ENCODE measurements at places on chromosomes 11 and 22.

DNA sequence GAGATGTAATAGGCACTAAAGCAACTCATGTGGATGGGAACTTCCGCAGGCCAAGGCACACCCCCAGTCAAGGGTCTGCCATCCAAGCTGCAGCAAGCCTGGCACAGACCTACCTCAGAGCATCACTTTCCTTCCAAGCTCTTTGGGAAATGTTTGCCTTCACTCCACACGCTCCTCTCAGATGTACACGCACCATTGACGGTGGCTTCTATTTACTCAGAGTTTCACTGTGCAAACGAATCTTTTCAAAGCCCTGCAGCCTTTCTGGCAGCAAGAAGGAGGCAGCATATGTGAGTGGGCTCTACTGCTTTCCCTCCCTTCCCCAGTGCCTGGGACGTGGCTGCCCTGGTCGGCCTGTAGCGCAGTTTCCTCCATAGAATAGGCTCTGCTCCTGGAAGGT, 60.9 kb upstream of the USP47 start:
- no peak for DNase-seq

DNA sequence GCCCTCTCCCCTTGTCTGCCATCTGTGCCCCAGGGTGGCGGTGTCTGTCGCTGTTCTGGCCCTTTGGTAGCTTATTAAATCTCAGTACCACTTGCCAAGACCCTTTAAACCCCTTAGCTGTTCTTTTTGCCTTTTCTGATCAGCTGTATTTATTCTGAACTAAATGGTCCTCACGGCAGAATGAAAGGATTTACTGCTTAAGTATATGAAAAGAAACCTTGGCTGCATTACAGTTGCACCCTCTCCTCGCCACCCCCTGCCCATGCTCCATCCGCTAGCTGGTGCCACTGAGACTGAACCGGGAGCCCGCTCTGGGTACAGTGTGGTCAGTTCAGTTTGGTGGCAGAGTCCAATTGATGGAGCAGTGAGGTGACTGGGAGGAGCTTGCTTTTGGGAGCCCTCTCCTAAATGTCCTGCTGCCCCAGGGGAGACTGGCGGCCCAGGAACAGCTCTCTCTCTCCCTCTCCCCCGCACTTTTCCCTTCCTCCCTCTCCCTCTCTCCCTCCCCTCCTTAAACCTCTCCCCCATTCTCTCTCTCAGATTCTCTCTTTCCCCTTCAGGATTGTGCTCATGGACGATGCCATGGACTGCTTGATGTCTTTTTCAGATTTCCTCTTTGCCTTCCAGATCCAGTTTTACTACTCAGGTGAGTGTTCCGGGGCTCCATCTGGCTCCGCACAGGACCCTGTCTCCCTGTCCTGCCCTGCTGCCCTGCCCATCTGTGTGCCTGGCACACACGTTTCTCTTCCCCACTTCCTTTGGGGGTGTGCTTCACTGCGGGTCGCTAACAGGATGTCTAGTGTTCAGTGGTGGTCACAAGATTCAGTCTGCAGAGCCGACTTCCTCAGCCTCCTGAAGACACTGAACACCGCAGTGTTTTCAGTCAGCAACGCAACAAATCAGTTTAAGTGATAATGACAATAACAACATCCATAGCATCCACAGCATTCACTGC, 21.8 kb downstream of the ARFGAP2 start:
- DNase-seq: no peak

DNA sequence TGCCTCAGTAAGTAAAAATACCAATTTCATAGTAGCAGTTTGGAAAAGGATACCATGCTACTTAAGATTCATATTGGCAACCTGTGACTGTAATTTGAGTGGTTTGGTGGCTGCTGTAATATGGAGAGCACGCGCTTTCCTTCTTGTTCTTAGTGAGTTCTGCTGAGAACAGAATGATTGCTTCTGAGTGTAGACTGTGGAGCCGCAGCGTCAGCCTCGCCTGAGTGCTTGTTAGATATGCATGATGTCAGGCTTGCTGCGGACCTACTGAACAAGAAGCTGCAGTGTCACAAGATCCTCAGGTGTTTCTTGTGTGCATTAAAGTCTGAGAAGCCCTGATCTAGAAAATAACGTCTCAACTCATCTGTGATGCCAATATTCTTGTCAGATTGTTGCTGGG, 143.2 kb downstream of the ARHGAP42 start:
- peak; percentile 79 for DNase-seq

- DNase-seq: no peak
These were observed 2.7 kb upstream of the RAG1 start for GRCh38 chr11:36565031-36565610.

DNA sequence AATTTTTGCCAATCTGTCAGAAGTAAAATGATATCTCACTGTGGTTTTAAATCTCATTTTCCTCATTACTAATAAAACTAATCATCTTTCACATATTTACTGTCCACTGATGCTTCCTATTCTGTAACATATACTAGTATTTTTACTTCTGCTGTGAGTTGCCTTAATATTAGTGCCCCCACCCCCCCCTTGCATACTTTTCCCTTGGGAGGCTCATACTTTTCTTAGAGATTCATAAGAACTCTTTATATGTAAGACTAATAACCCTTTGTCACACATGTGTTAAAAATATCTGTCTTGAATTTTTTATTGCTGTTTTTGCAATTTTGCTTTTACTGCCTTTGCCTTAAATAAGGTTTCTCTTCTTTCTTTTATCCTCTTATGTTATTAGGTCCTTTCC, 87.2 kb downstream of the PHF21A start:
- no peak for DNase-seq

DNA sequence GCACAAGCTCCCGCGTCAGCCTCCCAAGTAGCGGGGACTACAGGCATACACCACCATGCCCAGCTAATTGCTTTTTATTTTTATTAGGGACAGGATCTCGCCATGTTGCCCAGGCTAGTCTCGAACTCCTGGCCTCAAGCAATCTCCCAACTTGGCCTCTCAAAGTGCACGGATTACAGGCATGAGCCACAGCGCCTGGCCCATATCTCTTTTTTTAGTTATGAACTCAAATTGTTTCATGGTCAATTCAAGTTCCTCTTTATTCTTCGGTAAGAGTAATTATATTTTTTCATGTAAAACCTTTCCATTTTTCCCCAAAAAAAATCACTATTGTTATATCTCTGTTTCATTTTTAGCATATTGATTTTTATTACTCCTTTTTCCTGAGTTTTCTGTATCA, 25.5 kb downstream of the FCHSD2 start:
- DNase-seq: no peak

DNA sequence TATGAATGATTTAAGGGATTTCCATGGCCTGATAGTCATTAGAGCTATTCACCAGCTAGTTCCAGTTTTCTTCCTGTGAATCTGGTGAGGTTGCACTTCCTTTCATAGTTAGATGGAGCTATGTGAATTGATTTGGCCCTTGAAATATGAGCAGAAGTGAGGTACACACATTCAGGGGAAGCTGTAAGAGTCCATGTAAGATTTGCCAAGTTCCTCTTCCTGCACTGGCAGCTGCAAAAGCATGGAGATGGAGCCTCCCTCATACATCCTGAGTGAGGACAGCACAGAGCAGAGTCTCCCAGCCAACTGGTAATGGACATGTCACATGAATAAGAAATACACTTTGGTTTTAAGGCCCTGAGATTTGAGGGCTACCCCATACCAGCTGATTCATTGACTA, 111.7 kb downstream of the CD44 start:
- no peak for DNase-seq

- no peak for DNase-seq
These were observed 107.5 kb downstream of the NAV2 start for GRCh38 chr11:19820100-19820499.

Measured in NCI-H2171 (cell line).